ENCODE measurements at places on chromosomes 12 and 14.

DNA sequence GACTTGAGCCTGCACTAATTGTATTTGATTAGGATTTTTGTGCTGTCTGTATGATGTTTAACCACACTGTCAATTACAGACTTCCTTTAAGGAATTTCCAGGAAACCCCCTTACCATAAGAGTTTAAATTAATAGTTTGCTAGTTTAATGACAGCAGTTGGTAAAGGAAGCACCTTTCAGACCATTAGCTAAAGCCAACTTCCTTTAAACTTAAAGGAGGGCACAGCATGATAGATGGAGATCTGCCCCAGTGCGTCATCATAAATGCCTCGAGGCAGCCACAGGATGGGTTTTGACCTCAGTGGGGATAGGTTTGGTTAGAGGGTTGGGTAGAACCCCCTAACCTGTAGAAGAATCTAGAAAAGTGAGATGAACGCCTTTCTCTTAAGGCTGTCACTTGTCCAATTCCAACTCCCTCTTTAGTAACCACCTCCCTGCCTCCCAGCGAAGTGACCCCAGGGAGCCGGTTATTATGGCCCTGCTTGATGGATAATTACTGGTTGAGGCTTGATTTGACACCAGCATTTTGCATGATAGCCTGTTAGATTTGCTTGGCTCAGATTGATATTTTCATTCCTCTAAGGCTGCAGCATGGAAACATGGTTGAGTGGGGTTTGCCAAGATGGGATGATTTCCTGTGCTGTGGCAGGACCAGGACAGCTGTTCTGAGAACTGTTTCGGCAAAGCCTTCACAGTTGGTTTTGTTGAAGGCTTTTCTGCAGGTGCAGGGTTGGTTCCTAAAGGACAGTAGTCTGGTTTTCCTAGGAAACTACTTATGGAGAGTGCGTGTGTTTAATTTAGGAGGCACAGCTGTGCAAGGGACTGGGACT is 62.7 kb downstream of the CHST11 start:
- DNase-seq, result no peak

GRCh38 chr14:90521084-90521929 is 124.5 kb downstream of the CALM1 start:
- no peak for DNase-seq

DNA sequence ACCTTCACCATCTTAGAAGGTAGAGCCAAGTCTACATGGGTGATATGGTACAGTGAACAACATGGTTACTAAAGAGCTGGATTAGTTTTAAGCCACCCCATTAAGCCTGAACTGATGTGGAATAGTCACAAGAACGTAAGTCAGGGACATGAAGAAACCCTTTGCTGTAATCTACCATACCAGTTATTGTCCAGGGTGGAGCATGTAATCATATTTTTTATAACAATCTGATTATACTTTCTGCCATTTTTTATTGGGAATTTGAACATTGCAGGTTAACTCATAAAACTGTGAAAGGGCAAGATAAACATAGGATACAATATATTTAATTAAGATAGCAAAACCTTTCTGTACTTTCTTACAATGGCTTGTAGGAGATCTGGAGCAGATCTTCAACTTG is 103.6 kb downstream of the FIGNL2 start:
- no peak for DNase-seq

DNA sequence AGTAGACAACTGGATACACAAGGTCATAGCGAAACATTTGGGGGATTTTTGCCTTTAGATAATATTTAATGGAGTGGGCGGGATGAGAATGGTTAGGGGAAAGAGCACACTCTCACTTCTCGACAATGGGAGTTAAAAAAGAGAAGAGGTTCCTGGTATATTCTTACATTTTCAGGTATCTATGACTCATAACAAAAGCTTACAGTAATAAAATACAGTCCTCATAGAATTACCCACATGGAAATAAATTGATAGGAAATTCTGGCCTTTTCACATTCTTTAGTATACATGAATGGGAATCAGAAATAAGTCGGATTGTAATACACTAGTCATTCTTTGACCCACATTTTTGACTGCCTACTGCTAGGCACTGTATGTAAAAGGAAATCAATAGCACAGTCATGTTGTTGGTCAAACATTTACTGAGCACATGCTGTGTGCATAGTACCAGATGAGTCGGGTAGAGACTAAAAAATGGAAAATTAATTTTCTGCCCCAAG is 8.2 kb upstream of the CRADD start:
- no peak for DNase-seq

DNA sequence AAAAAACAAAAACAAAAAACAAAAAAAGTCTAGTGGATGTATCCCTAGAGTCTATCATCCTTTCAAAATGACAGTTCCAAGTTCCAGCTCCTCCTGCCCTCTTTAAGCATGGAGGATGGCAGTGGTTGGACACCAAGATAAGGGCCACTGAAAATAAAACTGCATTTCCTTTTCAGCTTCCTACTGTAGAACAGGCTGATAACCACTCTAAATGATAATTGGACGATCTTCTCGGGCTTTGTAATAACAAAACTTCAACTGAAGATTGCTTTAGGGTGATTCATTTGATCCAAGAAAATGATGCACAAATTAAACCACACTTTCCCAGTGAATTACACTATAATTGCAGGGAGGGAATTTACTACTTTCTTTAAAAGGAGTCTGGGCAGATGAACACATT is 42.2 kb upstream of the CRACR2A start:
- DNase-seq, result no peak

DNA sequence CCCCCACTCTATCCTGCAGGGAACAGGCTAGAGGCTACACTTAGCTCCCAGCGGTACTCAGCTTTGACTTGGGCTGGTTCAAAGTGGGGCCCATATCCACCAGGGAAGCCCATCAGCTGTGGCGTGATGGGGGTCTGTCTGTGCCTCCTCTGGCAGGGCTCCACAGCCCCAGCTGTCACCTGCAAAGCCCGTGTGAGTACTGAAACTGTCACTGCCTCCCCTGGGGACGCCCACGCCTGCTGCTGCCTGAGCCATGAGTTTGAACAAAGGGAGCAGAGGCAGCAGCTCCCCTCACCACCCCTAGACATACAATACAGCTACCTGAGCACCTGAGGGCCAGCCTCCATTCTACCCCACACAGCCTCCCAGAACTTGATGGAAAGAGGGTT is 5.0 kb downstream of the REM2 start:
- peak; percentile 64 for DNase-seq

GRCh38 chr12:10159280-10159679 is 12.7 kb downstream of the OLR1 start:
- DNase-seq, result no peak
